Stimulated activated CD8-positive, alpha-beta memory T cell treated with anti-CD3 and anti-CD28 coated beads, Interleukin-15, amount 100 ng/mL, for 4 hours (primary cell): ENCODE measurements at places on chromosomes 1 and 21.

DNA sequence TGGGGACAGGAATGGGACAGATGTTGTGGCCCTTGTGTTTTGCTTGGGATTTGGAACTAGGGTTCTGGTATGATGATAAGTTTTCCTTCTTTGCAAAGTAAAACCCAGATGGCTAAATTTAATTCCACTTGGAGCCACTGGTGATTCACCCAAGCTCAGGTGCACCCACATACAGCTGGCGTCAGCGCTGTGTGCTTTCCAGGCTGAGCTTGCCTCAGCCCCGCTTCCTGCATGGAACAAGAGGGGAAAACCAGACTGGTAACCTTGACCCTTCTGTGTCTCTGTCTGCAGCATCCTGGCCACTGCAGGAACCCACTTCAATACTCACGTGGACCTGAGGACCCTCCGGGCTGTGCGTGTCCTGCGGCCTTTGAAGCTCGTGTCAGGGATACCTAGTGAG lies 94.2 kb downstream of the CACNA1E start:
- DNase-seq, result no peak

DNA sequence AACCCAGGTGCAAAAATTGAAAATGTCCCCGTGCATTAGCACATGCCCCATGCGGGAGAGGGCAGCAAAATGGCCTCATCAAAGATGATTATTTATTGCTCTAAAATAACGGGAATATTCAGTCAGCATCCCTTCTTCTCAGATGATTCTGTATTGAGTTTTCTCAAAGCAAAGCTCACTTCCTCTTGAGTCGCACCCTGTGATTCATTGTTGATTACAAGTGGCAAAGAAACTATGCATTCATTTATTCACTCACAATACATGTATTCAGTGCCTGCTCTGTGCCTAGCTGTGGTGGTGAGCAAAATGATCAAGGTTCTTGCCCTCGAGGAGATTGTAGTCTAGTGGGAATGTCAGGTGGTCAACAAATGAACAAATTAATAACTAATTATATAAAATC lies 226.0 kb upstream of the KAZN start:
- DNase-seq, result no peak

DNA sequence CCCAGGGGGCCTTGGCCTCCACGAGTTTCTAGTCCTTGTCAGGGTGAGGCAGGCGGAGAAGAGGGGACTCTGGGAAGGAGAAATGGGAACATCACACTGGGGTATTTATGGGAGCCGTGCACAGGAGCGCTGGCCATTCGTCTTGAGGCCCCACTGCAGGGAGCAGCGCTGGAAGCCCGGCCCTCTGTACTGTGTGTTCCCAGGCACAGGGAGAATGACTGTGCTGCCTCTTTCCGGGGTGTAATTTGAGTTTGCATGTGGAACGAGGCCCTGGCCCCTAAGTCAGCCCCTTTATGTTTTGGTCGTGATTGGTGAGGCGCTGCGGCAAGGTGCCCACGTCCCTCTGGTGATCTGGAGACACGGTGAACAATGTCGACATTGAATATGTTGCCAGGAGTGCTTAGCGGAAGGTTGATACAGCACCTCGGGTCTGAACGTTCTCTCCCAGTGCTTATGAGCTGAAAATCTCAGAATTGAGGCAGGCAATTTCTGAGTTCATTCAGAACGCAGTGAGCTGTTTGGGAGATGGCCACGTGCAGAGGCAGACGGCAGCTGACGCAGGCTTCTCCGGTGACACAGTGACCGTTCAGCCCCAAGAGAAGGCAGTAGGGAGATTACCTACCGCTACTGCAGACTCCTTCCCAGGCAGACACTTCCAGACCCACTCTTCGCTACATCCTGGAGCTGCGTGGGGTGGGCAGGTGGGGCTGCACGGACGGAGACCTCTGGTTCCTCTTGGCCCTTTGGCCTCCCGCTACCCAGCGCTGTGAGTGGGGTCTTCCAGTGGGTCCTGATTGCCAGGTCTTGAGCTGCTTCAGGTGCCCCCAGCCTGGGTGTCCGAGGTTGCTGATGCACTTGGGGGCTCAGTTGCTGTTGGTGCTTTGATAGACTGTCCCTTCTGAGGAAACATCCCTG lies 265.8 kb downstream of the CAMTA1 start:
- no peak for DNase-seq

- DNase-seq, result no peak
Observed at GRCh38 chr21:44368711-44369446, 15.5 kb downstream of the TRPM2 start.

DNA sequence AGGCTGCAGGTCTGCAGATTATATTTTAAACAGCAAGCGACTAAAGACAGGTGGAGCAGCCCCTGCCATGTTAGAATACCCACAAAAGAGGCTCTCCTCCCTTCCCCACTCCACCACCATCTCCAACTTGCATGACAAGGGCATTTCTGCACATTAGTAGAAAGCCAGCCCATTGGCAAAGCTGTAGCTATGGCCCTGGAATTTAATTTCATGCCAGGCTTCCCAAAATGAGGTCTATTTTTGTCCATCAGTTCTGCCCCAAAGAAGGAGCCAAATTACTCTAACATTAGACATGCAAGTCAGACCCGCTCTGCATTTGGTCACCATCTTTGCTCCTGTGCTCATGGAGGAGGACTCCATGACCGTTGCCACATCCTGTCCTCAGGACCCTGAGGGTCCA lies 115.2 kb downstream of the LAMC2 start:
- DNase-seq, result no peak

DNA sequence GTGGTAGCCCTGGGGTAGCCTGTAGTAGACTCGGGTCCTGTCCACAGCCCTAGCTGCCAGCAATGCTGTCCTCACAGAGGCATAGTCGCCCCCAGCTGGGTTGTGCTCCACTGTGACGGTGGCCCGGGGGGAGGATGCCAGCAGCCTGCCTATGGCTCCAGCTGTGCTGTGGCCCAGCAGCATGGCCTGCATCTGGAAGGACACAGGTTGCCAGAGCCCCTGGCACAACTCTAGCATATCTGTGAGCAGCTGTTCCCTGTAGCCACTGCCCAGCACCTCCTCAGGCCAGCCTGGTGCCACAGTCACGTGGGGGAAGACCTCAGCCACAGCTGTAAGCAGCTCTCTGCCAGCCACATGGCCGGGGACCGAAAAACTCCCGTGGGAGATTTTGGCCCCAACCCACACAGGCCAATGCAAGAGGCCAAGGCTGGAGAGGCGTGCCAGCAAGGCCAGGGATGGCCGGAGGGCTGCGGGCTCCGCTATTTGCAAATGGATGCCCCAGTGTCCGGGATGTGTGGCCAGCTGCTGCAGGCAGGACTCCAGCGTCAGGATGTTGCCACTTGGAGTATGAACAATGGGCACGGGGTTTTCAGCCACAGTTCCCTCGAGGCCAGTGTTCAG lies 13.9 kb downstream of the FAM151A start:
- no peak for DNase-seq

GRCh38 chr1:184014271-184014670 lies 23.3 kb downstream of the COLGALT2 start:
- no peak for DNase-seq

- DNase-seq, result no peak
Observed at GRCh38 chr1:167012570-167012969, 23.5 kb downstream of the MAEL start.
